ENCODE measurements at places on chromosomes 5 and 9.

- H3K4me1 ChIP-seq: peaks cover 12% of the 10 kb centered on the region
- no peak for DNase-seq
- H3K36me3 ChIP-seq: no peaks in the 10 kb centered on the region
- no peak overlapping the region for H3K4me3 ChIP-seq
- H3K27me3 ChIP-seq: no peaks in the 10 kb centered on the region
- peak overlapping the region; percentile 30 for H3K27ac ChIP-seq
These were observed 48.8 kb downstream of the NTNG2 start for GRCh38 chr9:132210472-132211145.

GRCh38 chr9:20331095-20331685 lies 291.1 kb downstream of the MLLT3 start:
- no peaks in the 10 kb centered on the region for H3K27me3 ChIP-seq
- peaks cover 28% of the 10 kb centered on the region for H3K4me1 ChIP-seq
- H3K27ac ChIP-seq: peak overlapping the region; percentile 73
- DNase-seq: no peak
- no peak overlapping the region for H3K4me3 ChIP-seq
- no peaks in the 10 kb centered on the region for H3K36me3 ChIP-seq

- H3K27ac ChIP-seq: no peak overlapping the region
- H3K36me3 ChIP-seq: peaks cover 31% of the 10 kb centered on the region
- H3K27me3 ChIP-seq: no peaks in the 10 kb centered on the region
- H3K4me3 ChIP-seq: no peak overlapping the region
- DNase-seq: no peak
These were observed 339.9 kb downstream of the ARL15 start for GRCh38 chr5:53970475-53970874.

DNA sequence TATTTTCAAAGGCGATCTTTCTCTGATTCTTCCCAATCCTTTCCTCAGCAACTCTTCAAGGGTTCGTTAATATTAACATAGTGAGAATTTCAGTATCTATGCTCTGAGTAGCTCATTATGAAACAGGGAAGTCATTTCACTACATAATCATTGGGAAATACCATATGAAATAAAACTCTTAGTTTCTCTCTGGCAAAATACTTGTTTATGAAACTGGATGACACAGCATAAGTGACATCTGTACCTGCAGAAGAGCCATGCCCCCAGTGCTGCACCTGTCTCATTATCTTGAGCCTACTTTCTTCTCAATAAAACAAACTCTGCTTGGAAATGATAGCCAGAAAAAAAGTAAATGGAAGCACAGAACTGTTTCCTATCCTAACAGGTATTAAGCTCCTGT lies 33.8 kb upstream of the OTULIN start:
- H3K27ac ChIP-seq: no peak overlapping the region
- H3K4me3 ChIP-seq: no peak overlapping the region
- no peak for DNase-seq
- no peaks in the 10 kb centered on the region for H3K4me1 ChIP-seq

- peak; percentile 40 for DNase-seq
- H3K4me1 ChIP-seq: peaks cover 55% of the 10 kb centered on the region
- no peaks in the 10 kb centered on the region for H3K36me3 ChIP-seq
- no peaks in the 10 kb centered on the region for H3K27me3 ChIP-seq
- no peak overlapping the region for H3K4me3 ChIP-seq
These were observed 54.4 kb downstream of the GNAQ start for GRCh38 chr9:77977210-77977611.

DNA sequence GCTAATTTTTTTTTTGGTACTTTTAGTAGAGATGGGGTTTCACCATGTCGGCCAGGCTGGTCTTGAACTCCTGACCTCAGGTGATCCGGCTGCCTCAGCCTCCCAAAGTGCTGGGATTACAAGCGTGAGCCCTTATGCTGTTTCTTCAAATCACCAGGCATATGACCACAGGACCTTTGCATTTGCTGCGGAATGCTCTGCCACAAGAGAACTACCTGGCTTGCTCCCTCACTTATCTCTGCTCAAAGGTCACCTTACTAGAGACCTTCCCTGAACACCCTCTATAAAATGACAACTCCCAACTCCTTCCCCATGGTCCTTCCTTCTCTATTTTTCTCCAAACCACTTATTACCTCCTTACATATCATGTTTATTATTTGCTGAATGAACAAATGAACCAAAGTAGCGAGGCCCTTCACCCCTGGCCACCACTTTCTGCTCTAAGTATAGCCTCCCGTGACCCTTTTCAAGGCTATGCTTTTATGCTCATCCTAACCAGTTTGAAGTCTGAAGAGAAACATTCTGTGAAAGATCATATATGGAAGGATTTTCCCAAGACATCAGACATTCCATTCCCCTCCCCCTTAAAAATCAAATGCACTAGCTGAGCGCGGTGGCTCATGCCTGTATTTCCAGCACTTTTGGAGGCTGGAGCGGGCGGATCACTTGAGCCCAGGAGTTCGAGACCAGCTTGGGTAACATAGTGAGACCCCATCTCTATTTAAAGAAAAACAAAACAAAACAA lies 1.3 kb downstream of the ZER1 start:
- H3K4me3 ChIP-seq: peak overlapping the region; percentile 93
- peak overlapping the region; percentile 94 for H3K27ac ChIP-seq
- DNase-seq: no peak
- peaks cover 36% of the 10 kb centered on the region for H3K4me1 ChIP-seq
- peaks cover 8% of the 10 kb centered on the region for H3K36me3 ChIP-seq

GRCh38 chr5:135739383-135739981 lies 95.0 kb upstream of the SLC25A48 start:
- no peaks in the 10 kb centered on the region for H3K36me3 ChIP-seq
- no peaks in the 10 kb centered on the region for H3K27me3 ChIP-seq
- no peak overlapping the region for H3K4me3 ChIP-seq
- no peaks in the 10 kb centered on the region for H3K4me1 ChIP-seq
- no peak for DNase-seq
- no peak overlapping the region for H3K27ac ChIP-seq

- no peak overlapping the region for H3K27ac ChIP-seq
- peaks cover 9% of the 10 kb centered on the region for H3K4me1 ChIP-seq
- no peak for DNase-seq
- no peak overlapping the region for H3K4me3 ChIP-seq
- no peaks in the 10 kb centered on the region for H3K27me3 ChIP-seq
These were observed 30.0 kb upstream of the MATR3 start for GRCh38 chr5:139263536-139263935.

DNA sequence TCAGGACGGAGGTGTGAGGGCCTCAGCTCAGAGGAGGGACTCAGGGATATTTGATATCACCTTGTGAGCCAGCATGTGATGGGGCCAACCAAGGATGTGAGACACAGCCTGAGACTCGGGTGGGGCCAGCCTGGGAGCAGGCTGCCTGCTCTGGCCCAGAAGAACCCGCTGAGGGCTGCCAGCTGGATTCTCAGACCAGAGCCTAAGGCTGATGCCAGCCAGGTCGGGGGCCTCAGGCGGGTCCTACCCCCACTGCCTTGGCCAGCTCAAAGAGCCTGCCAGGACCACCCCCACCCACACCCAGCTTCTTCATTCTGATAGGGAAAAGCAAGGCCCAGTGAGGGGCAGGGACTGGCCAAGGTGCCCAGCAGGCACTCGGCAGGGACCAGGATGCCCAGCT lies 20.3 kb upstream of the DUSP1 start:
- no peak overlapping the region for H3K4me3 ChIP-seq
- H3K4me1 ChIP-seq: no peaks in the 10 kb centered on the region
- no peak overlapping the region for H3K27ac ChIP-seq
- DNase-seq: no peak
- no peaks in the 10 kb centered on the region for H3K36me3 ChIP-seq

- no peak for DNase-seq
- peak overlapping the region; percentile 67 for H3K27ac ChIP-seq
- peaks cover 85% of the 10 kb centered on the region for H3K36me3 ChIP-seq
- peaks cover 40% of the 10 kb centered on the region for H3K4me1 ChIP-seq
- H3K4me3 ChIP-seq: no peak overlapping the region
These were observed 1.9 kb upstream of the EIF4EBP3 start for GRCh38 chr5:140545606-140546005.

GRCh38 chr5:98663521-98663920 lies 109.9 kb upstream of the RGMB start:
- no peak overlapping the region for H3K27ac ChIP-seq
- no peak for DNase-seq
- H3K27me3 ChIP-seq: peaks cover 15% of the 10 kb centered on the region
- H3K36me3 ChIP-seq: no peaks in the 10 kb centered on the region

DNA sequence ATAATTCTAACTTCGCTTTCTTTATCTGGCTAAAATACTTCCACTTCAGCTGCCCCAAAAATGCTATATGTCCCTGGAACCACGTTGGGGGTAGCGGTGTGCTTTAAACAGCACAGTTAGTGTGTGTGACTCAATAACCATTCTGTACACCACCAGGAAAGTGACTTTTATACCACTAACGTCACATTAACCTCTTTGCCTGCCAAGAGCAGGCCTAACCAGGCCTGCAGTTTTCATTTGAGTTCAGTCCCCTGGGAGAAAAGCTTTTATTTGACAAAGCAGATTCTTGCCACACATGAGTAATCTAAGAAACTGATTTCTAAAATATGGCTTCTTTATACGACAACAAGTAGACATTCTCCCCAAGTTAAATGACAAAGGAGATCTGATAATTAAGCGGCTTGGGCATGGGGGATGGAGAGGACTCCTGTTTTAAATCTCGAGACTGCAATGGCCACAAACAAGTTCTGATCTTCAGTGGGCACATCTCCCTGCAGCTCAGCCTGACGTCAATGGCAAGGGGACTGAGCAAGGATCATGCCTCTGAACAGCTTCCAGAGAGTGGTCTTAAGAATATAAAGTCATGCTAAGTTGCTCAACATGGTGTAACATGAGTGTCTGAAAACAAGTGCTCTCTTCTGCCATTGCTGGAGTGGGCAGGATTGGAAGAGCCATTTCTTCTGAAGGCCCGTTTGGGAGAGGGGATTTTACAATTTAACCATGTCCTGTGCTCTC lies 91.8 kb downstream of the GLIS3 start:
- H3K27ac ChIP-seq: no peak overlapping the region
- DNase-seq: no peak
- H3K27me3 ChIP-seq: no peaks in the 10 kb centered on the region
- no peaks in the 10 kb centered on the region for H3K4me1 ChIP-seq

GRCh38 chr9:93128715-93129224 lies 5.3 kb downstream of the NINJ1 start:
- H3K27me3 ChIP-seq: no peaks in the 10 kb centered on the region
- H3K27ac ChIP-seq: peak overlapping the region; percentile 90
- H3K36me3 ChIP-seq: peaks cover 66% of the 10 kb centered on the region
- H3K4me3 ChIP-seq: no peak overlapping the region
- no peak for DNase-seq
- peaks cover 79% of the 10 kb centered on the region for H3K4me1 ChIP-seq

DNA sequence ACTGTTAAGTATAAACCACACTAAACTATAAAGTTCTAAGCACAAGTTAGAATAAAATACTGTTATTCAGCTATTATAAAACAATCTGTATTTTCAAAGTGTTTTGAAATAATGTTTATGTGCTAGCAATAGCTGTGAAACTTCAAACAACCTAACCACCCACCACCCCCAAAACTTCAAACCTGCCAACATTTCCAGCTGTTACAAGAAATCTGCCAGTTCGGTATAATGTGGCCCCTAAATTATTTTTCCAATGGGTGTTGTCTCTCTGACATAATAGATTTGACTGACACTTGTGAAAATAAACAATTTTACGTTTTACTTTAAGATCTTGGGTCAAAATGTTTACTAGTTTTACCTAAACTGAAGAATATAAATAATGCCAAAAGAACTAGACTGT lies 24.7 kb downstream of the MAPKAP1 start:
- peaks cover 42% of the 10 kb centered on the region for H3K36me3 ChIP-seq
- no peak overlapping the region for H3K4me3 ChIP-seq
- no peak overlapping the region for H3K27ac ChIP-seq
- no peak for DNase-seq

Data from activated T-cell treated with anti-CD3 and anti-CD28 coated beads, Interleukin-2, amount 50 U/mL, for 24 hours (primary cell).